NCI-H774 (cell line): ENCODE measurements at places on chromosomes 4 and X.

DNA sequence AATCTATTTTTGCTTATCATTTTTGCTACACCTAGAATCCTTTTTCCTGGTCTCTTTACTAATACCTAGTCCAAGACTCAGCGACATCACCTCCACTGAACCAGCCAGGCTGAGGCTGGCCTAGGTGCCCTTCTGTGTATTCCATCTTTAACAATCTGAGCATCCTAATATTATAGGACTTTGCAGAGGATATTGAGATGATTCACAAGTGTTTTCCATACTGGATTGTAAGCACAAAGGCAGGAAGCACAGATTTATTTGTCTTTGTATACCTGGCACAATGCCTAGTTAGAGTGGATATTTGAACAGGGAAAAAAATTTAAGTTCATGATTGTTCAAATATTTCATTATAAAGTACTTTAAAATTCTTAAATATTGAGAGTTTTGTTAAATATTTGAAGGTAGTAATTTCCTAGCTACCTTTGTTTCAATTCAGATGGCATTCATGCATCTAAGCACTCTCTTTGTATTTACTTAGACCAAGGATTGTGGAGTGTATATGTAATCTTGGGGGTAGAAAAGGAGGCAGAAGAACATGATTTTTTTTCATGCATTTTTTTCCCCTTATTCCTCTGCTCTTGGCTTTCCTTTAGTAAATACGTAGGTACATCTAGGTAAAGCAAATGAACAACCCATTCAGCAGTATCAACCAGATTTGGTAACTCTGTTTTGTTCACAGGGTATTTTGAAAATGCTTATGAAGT is 18.4 kb downstream of the SMARCA5 start:
- DNase-seq: no peak

DNA sequence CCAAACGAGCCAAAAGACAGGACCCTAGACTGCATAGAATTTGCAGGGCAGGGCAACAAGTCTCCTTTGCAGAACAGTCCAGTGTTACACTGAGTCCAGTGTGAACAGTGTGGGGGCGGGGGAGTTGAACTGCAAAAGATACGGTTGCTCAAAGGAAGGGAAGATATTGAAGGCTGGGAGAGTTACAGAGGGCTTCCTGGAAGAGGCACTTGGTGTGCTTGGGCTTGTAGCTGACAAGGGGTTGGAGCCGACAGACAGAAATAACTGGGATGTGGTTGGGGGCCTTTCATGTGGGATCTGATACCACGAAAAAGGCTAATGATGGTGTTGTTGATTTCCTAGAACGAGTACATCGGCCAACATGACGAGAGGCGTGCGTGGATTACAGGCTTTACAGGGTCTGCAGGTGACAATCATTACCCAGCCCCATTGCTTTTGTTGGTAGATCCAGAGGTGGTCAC is 6.1 kb downstream of the XPNPEP2 start:
- DNase-seq: no peak

DNA sequence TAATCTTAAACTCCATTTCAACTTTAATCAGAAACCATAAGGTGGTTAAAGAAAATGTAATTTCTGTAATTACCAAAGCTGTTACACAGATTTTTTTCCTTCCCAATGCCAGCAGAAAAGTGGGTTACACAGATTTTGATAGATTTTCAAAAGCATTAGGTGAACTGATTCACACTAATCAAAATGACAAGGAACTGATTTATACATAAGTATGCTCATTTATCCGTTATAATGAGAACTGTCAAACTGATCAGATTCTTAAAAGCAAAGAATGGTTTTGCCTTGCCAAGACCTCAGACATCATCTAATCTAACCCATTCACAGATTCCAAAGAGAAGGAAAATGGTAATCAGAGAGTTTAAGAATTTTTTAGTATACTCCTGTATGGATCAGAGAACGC is 5.2 kb downstream of the UGDH start:
- no peak for DNase-seq

GRCh38 chrX:20383477-20383876 is 116.8 kb upstream of the RPS6KA3 start:
- DNase-seq: no peak

- no peak for DNase-seq
These were observed 946.3 kb upstream of the INTU start for GRCh38 chr4:126686491-126686890.

DNA sequence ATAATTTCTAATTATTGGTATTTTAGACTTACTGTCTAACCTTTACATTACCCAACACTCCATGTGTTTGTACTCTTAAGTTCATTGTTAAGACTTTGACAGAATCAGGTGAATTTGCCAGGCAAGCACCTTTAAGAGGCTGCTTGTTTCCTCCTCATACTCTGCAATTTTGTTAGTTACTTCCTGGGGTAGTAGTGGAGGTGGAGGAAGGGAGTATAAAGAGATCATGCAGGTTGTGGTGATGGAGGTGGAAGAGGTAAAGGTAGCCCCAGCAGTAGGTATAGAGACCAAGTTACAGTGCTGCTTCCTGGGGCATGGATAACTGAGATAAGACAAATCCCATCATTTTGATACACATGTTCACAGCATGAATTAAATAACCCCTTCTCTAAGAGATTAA is 6.7 kb downstream of the WDR44 start:
- DNase-seq: no peak

DNA sequence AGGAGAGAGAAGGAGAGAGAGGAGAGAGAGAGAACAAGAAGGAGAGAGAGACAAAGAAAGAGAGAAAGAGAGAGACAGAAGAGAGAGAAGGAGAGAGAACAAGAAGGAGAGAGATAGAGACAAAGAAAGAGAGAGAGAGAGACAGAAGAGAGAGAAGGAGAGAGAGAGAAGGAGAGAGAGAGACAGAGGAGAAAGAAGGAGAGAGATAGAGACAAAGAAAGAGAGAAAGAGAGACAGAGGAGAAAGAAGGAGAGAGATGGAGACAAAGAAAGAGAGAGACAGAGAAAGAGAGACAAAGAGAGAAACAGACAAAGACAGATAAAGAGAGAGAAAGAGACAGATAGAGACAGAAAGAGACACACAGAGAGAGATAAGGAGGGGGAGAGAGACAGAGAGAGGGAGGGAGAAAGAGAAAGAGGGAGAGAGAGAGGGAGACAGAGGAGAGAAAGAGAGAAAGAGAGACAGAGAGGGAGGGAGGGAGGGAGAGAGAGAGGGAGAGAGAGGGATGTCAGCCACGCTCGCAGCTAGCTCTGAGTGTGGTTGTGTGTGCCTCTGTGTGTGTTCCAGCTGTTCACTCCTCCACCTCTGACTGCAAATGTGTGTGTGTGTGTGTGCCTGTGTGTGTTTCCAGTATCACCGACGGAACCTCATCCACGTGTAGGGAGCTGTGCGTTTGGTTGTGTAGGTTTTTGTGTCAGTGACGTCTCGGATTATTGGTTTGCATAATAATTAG is 105.8 kb downstream of the CRLF2 start:
- no peak for DNase-seq
